Substantia nigra (tissue), 51 donors: ENCODE measurements at places on chromosomes 12 and 14.

DNA sequence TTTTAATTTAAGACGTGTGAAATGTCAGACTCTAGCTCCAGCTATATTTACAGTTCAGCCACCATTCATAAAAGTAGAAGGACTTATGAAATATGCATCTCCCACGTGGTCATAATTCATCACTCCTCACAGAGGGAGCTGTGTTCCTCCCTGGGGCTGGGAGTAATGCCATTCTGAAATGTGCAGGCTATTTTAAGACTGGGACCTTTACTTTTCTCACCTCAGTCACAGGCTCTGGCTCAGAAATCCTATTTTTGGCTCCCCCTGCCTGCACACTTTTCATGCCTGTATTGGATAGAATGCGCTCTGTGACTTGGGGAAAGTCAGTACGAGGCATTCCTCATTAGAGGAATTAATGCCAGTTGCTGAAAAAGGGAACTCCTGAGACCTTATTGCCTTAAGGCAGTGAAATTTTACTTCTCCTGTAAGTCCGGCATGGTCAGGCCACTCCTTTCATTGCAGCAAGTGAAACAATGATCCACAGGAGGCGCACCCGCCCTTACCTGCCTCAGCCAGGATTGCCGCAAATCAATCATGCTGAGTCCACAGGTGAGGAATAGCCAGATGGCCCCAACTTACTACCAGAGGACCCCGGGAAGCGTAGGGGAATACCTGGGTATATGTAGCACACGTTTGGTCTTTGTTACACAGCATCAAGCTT is 1133.2 kb upstream of the TMEM132C start:
- no peak for DNase-seq

GRCh38 chr14:20035449-20035848 is 389 bp downstream of the OR4K13 start:
- no peak for DNase-seq

GRCh38 chr14:71824816-71825215 is 107.4 kb upstream of the RGS6 start:
- no peak for DNase-seq

GRCh38 chr14:69626132-69626500 is 14.7 kb downstream of the SUSD6 start:
- no peak for DNase-seq

DNA sequence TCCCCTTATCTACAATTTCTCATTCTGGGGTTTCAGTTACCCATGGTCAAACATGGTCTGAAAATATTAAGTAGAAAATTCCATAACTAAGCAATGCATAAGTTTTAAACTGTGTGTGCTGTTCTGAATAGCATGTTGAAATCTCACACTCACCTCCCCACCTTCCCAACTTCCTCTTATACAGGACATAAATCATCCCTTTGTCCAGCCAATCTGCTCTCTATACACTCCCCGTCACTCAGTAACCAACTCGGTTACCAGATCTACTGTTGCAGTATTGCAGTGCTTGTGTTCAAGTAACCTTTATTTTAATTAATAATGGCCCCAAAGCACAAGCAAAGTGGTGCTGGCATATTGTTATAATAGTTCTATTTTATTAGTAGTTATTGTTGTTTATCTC is 420.5 kb downstream of the GXYLT1 start:
- no peak for DNase-seq

GRCh38 chr12:104482113-104482512 is 25.4 kb downstream of the CHST11 start:
- no peak for DNase-seq

- no peak for DNase-seq
Measured at GRCh38 chr12:5511644-5512600, 80.0 kb downstream of the NTF3 start.

GRCh38 chr12:87760943-87761342 is 268.3 kb downstream of the C12orf50 start:
- no peak for DNase-seq

GRCh38 chr12:401235-402028 is at the start of gene CCDC77:
Gene CCDC77, plus strand, starts transcription at chr12:401644. Its CDS starts 7,740 bp downstream, at chr12:409384.
- no peak for DNase-seq

GRCh38 chr12:132514216-132514820 is 24.4 kb downstream of the FBRSL1 start:
- DNase-seq, result no peak

DNA sequence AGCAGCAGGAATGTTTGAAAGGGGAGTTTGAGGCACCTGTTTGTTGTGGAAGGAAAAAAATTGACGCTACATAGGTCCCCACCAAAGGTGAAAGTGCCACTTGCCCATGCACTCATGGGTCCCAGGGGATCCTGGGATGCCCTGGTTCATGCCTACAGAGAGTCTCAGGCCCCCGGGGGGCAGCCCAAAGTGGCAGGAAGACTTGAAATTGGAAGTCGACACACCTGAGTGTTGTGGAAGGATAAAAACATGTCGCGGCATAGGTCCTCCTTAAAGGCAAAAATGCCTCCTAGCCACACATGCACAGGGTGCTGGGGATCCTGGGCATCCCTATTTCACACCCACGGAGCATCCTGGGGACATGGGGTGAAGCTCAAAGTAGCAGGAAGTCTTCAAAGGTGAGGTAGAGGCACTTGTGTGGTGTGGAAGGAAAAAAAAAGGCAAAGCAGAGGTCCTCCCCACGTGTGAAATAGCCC is 576.1 kb downstream of the ALG10 start:
- no peak for DNase-seq

DNA sequence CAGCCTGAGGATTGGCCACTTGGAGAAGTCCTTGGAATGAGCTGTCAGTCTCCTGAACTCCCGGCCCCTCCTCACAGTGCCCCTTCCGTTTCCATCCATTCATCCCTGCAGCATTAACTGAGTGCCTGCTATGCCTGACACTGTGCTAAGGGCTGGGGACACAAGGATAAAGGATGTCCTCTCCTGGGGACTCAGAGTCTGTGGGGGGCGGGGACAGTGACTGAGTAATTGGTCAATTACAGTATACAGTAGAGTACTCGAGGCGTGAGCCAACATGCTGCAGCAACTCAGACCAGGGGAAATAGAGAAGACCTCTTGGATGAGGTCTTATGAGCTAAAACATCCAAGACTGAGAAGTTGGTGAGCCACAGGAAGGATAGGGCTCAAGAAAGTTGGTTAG is 43.4 kb upstream of the PWP1 start:
- DNase-seq, result no peak

DNA sequence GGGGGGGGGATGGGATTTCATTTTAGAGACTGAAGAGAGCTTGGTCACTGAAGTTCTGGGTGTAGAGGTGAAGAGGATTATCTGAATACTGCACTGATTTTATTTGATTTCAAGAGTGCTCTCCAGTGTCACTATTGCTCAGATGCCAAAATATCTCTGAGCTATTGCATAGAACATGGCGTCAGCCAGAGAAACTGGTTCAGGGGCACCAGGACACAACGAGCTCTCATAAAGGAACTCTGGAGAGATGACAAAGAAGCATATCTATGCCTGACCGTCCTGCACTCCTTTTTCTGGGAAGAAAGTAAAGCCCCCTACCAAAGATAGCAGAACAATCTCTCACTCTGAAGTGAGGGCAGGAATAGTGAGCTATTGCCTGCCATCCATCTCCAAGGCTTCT is 2.0 kb downstream of the SLC7A8 start:
- DNase-seq, result no peak

GRCh38 chr12:53388932-53389331 is 9.0 kb downstream of the SP1 start:
- DNase-seq, result no peak

GRCh38 chr12:122086641-122087285 is 8.2 kb downstream of the MLXIP start:
- DNase-seq, result no peak

- DNase-seq, result no peak
Measured at GRCh38 chr12:122079033-122079531, 526 bp downstream of the MLXIP start.

- no peak for DNase-seq
Measured at GRCh38 chr14:64645220-64645892, 58.9 kb upstream of the PLEKHG3 start.

DNA sequence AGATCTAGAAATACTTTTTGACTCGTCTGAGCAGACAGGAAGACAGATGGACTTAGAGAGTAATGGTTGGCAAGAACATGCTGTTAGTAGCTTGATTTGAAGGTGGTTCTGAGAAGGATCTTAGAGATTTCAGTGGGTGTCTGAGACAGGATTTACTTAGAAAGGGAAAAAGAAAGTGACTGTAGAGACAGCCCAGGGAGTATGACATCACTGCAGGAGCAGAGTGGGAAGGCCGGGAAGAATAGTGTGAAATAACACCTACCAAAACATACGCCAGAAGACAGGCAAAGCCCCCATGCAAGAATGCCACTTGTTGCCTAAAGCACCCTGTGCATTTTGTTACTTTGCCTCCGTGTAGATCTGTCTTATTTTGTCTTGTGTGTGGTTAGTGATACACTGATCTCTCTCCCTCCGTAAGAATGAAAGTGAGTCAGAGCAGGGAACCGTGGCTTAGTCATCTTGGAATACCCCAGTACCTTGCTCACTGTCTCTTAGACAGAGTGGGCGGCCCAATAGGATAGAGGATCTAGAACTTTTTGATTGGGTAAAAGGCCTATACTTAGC is 161.3 kb upstream of the IFNG-AS1 start:
- DNase-seq, result no peak

GRCh38 chr12:25269701-25270100 is 19.0 kb upstream of the KRAS start:
- no peak for DNase-seq

DNA sequence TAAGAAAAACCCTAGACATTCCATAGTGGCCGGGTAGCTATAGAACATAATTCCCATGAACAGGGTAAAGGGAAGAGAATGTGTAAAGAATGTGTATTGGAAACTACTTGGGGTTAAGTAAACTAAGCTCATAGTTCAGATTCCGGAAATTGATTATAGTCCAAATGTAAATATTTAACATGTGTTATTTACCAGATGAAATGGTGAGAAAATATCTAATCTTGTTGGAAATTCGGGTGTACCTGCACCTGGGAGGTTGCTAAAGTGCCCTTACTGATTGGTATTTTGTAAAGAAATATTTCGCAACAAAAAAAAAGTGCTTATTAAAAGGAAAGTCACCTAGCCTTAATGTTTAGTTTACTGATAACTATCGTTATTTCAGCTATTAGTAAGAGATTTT is 14.4 kb downstream of the RASSF9 start:
- DNase-seq, result no peak

DNA sequence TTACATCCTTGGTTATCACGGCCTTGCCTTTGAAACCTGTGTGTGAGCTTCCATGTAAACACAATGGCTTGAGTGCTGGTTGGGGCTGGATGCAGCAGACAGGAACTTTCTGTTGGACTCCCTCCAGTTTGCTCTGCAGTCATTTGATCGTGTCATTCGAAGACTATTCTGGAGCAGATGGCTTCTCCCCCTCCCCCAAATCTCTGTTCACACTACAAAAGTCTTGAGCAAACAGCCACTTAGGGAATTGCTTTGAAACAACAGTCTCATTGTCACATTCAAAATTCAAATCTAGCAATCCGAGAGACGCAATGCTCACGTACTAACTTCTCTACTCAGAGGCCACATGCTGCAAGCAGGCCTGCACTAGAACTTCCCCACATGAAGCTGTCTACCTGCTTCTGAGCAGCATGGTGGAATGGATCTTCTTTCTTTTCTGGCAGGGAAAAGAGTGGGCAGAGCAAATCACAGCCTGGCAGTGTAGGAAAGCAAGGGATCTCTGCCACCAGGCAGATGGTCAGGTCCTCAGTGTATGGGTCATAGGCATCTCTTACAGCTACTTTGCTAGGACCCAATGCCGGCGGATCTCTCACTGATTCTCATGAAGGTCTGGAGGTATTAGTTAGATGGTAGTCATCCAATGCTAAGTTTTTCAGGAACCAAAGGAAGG is 214.2 kb downstream of the PPM1H start:
- DNase-seq, result peak; percentile 25
